Effector memory CD4-positive, alpha-beta T cell (primary cell): ENCODE measurements at places on chromosomes 11 and 22.

GRCh38 chr11:75261902-75262361 is 21.4 kb downstream of the TPBGL start:
- H3K27ac ChIP-seq, result no peak overlapping the region
- peaks cover 29% of the 10 kb centered on the region for H3K4me1 ChIP-seq
- H3K27me3 ChIP-seq, result no peaks in the 10 kb centered on the region
- DNase-seq, result no peak
- peaks cover 7% of the 10 kb centered on the region for H3K36me3 ChIP-seq
- H3K4me3 ChIP-seq, result no peak overlapping the region

DNA sequence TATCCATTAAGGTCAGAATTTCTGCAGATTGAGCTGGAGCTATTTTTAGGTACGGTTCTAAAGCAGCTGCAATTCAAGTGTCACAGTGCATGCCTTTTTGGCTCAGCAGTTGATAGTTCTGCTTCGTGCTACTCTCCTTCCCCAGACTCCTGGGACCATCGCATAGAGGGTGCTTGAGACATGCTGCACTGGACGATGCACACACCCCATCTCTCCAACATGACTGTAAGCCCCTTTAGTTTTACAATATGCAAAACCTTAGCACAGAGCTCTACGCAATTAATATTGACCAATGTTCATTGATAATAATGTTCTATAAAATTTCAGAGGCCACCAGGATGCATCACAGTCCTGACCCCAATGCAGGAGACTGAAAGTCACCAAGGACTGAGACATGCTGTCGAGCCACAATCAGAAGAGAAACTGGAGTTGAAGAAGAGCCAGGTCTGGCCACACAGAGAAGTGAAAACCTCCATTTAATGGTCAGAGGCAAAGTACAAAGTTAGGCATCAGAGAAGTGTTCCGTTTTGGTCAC is 120.9 kb upstream of the ZC3H12C start:
- no peaks in the 10 kb centered on the region for H3K4me1 ChIP-seq
- DNase-seq, result no peak
- H3K27me3 ChIP-seq, result no peaks in the 10 kb centered on the region
- H3K27ac ChIP-seq, result no peak overlapping the region
- H3K36me3 ChIP-seq, result no peaks in the 10 kb centered on the region

GRCh38 chr11:75356613-75357012 is 5.2 kb upstream of the ARRB1 start:
- H3K27ac ChIP-seq, result no peak overlapping the region
- no peak for DNase-seq
- no peaks in the 10 kb centered on the region for H3K36me3 ChIP-seq
- H3K4me3 ChIP-seq, result no peak overlapping the region
- H3K4me1 ChIP-seq, result peaks cover 12% of the 10 kb centered on the region

DNA sequence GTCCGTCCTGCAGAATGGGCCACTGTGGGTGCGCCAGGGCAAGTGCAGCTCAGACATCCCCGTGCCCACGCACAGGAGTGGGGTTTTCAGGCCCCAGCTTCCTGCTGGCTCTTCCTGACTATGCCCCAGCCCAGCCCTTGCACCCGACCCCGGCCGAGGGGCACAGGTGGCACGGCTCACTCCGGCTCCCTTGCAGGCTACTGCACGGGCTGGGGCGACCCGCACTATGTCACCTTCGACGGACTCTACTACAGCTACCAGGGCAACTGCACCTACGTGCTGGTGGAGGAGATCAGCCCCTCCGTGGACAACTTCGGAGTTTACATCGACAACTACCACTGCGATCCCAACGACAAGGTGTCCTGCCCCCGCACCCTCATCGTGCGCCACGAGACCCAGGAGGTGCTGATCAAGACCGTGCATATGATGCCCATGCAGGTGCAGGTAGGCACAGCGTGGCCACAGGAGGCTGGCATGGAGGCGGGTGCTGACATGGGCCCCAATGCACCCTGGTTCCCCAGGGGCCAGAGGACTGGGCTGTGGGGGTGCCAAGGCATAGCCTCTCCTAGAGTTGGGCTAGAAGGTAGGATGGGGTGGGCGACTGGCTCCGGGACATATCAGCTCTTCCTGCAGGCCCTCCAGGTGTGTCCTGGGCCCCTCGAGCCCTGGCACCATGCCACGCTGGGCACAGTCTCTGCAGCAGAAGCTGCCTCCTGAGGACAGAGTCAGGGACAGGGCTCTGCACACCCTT is 27.7 kb downstream of the MUC2 start:
- DNase-seq, result no peak
- H3K4me3 ChIP-seq, result no peak overlapping the region
- H3K4me1 ChIP-seq, result no peaks in the 10 kb centered on the region
- H3K27me3 ChIP-seq, result no peaks in the 10 kb centered on the region
- no peaks in the 10 kb centered on the region for H3K36me3 ChIP-seq

GRCh38 chr11:94721565-94722292 is 46.4 kb upstream of the AMOTL1 start:
- H3K4me1 ChIP-seq, result no peaks in the 10 kb centered on the region
- H3K27me3 ChIP-seq, result peaks cover 2% of the 10 kb centered on the region
- H3K4me3 ChIP-seq, result no peak overlapping the region
- H3K27ac ChIP-seq, result no peak overlapping the region
- no peaks in the 10 kb centered on the region for H3K36me3 ChIP-seq
- DNase-seq, result no peak

DNA sequence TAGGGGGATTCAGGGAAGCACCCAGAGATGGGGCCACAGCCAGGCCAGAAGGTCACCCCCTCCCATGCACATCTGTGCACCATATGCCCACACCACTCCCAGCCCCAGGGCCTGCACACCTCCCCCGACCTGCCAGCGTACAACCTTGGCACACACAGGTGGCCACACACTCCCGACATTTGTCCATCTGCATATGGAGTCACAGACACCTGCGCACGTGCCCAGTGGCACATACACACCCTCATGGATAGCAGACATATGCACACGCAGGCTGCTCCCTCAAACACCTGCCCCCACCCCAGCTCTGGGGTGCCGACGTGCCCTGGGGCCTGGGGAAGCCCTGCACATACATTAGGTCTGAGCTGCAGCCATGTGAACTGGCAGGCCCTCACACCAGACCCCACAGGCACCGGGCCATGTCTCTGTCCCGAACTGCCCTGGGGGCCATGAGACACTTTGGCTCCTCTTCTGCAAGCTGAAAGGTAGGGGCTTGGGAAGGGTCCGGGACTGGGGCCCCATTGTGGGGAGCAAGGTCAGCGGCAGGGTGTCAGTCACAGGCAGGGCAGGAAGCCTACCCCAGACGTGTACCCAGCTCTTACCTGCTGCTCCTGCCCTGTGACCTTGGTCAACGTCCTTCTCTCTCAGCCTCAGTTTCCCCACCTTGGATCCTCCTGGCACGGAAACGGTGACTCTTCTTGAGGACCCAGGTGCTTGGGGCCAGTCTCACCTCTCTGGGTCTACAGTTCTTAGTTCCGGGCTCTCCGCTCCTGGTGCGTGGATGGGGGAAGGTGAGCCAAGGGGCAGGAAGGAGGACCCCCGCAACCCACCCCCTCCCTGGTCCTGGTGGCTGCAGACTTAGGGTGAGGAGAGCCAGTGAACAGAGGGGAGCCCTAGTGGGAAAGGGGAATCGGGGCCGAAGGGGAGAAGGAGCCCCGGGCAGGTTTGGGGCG is 579 bp upstream of the CABP7 start:
- peaks cover 6% of the 10 kb centered on the region for H3K4me1 ChIP-seq
- H3K36me3 ChIP-seq, result no peaks in the 10 kb centered on the region
- H3K4me3 ChIP-seq, result no peak overlapping the region
- no peak overlapping the region for H3K27ac ChIP-seq
- H3K27me3 ChIP-seq, result peaks cover 17% of the 10 kb centered on the region

DNA sequence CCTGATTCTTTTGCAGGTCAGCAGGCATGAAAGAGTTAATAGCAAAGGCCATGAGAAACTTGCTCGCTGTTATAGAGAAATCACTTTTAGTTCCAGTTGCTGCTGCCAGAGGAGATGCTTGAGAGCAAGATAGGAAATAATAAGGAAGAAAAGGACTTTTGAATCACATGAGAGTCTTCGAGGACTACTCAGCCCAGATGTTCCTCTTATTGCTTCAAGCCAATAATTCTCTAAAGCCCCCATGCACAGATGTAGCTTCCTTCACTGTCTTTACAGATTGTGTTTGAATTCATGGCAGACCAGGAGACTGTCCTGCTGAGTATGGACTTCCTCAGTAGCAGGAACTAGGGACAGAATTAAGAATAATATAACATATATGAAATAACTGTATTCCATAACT is 50.1 kb upstream of the OLFML1 start:
- DNase-seq, result no peak
- H3K4me1 ChIP-seq, result no peaks in the 10 kb centered on the region
- H3K36me3 ChIP-seq, result no peaks in the 10 kb centered on the region

- no peak overlapping the region for H3K4me3 ChIP-seq
- H3K36me3 ChIP-seq, result no peaks in the 10 kb centered on the region
Measured at GRCh38 chr11:19294444-19294843, 53.7 kb upstream of the E2F8 start.

DNA sequence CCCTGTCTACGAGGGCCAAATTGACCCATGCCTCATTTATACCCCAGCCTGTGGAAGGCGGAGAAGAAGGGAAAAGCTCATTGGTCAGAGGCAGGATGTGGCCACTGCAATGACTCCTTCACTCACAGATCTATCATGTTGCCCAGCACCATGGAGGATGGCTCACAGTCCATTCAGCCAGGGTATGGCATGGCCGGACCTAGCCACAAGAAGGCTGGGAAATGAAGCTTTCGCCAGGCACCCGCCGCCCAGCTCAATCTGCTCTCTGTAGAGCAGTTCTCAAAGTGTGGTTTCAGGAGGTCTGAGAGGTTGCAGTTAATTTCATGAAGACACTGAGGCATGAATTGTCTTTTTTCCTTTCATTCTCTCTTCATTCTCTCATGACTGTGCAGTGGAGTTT is 40.6 kb upstream of the LINC01488 start:
- DNase-seq, result no peak
- H3K4me3 ChIP-seq, result no peak overlapping the region
- H3K27me3 ChIP-seq, result no peaks in the 10 kb centered on the region
- no peak overlapping the region for H3K27ac ChIP-seq
- H3K36me3 ChIP-seq, result no peaks in the 10 kb centered on the region

DNA sequence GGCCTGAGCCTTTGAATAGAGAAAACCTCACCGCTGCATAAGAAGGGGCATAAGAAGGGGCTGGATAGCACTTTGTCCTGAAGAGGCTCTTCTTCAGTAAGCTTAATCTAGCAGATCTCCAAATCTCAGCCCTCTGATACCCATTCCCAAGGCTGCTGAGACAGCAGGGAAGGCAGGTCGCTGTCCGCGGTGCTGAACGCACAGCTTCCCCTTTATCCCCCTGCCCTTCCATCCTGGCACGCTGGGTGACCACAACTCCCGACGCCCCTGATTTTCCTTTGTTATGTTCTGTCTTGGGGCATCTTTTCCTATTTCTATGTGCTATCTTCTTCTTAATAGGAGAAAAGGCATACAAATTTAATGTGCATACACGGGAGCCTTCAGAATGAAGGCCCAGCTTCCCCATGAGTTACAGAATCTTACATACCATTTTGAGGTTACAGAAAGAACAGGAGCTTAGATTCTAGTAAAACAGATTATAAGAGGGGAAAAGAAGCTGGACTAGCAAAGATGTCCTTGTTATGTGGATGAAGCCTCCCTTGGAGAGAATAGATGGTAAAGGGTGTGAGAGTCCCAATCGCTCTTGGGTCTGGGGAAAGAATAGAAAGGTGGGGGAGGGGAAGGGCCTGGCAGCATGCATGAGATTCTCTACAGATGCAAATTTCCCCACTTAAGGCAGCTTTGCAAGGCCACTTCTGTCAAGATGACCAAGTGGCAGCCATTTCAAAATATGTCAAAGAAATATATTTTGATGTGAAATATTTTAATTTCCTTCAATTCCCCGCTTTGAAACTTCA is 5.7 kb upstream of the SULT4A1 start:
- no peak overlapping the region for H3K27ac ChIP-seq
- no peaks in the 10 kb centered on the region for H3K36me3 ChIP-seq
- no peaks in the 10 kb centered on the region for H3K27me3 ChIP-seq

DNA sequence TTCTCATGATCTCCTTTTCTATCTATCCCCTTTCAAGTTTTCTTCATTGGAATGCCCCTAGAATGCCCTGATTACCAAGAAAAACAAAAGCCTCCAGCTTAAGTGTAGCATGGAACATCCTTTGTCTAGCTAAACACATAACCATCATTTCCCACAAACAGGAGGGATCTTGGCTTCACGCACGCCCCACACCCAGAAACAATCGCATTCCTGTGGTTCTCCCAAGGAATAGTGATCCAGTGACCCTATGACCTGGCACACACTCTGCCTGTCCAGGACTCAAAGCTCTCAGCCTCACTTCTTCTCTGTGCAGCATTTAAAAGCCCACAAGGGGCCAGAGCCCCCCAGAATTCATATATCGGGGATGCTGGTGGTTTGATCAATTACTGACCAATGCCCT is 9.3 kb upstream of the POU2AF1 start:
- no peaks in the 10 kb centered on the region for H3K36me3 ChIP-seq
- H3K4me3 ChIP-seq, result no peak overlapping the region
- H3K4me1 ChIP-seq, result no peaks in the 10 kb centered on the region
- no peak overlapping the region for H3K27ac ChIP-seq

DNA sequence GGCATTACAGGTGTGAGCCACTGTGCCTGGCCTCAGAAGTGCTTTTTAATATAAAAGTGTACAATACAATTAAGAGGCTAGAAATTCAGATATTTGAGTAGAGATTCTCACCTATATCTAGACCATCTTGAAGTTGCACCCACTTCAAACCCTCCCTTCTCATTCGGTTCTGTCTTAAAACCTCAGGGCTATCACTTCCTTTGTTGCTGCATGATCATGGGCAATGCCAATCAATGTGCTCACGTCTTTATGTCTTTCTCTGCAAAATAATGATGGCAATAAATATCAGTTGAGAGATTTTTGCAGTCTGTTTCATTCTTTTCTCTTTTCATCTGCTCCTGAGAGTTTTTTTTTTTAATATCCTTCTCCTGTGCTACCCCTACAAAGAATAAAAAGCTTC is 9.3 kb upstream of the NUP160 start:
- H3K4me1 ChIP-seq, result peaks cover 18% of the 10 kb centered on the region
- H3K4me3 ChIP-seq, result no peak overlapping the region
- no peak for DNase-seq
- no peaks in the 10 kb centered on the region for H3K36me3 ChIP-seq
- H3K27ac ChIP-seq, result no peak overlapping the region
- no peaks in the 10 kb centered on the region for H3K27me3 ChIP-seq
